ENCODE measurements at places on chromosomes 1 and 21.

- no peak for DNase-seq
These were observed 3.3 kb upstream of the KISS1 start for GRCh38 chr1:204199579-204199978.

GRCh38 chr1:84450910-84451309 lies 28.2 kb upstream of the RPF1 start:
- DNase-seq: no peak

DNA sequence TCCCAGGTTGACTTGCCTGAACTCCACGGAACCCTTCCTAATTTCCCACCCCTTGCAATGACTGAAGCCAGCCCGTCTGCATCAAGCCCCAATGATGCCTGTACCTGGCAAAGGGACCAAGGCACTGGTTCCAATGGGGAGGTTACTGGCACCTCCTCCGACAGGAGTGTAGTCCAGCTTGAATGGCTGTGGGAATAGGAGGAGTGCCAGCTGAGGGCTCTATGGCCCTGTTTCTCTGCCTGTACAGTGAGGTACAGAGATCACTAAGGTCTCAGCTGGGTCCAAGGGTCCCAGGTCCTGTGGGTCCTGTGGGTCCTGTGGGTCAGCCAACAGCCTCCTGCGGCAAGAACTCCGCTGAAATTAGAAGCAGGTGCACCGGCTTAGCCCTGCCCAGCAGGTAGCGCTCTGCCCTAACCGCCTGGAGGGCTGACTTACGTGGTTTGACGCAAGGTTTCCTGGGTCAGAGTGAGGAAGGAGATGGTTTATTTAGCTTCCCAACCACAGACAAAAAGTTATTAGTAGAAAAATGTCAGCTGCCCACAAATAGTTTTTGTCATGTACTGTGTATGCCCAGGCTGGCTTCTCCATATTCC lies 9.9 kb upstream of the SPRR4 start:
- no peak for DNase-seq

- DNase-seq: no peak
These were observed 940 bp upstream of the USF1 start for GRCh38 chr1:161046605-161047228.

- peak; percentile 78 for DNase-seq
These were observed 5.6 kb downstream of the CAMK2N1 start for GRCh38 chr1:20480243-20480944.

DNA sequence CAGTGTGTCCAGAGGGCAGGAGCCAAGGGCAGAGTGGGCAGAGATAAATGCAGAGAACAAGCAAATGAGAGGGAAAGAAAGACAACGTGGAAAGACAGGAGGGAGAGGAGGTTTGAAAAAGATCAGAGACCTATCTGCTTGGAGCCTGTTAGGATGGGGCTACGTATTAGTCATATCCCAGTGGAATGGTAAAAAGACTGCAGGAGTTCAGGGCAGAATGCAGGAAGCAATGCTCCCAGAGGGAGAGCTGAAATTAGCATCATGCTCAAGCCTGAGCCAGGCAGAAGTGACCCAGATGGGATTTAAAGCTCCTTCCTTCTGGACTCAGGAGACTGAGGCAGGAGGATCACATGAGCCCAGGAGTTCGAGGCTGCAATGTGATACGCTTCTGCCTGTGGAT lies 261.3 kb upstream of the CHRM3 start:
- no peak for DNase-seq

DNA sequence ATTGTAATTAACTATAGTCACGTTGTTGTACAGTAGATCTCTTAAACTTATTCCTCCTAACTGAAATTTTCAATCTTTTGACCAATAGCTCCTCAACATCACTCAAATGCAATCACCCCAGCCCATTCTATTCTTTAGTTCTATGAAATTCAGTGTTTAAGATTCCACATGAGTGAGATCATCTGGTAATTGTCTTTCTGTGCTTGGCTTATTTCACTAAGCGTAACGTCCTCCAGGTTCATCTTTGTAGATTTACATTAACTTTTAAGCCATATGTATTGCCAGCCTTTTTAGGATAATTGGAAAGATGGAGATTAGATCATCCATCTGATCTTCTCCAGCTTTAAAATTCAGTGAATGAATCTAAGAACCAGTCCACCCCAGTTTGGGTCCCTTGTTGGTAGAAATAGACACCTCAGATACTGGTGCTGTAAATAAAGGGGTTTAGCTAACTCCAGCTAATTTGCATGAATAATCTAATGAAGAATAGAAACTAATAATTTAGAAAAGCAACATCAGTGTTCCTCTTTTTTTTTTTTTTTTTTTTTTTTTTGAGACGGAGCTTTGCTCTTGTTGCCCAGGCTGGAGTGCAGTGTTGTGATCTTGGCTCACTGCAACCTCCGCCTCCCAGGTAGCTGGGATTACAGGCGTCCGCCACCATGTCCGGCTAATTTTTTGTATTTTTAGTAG lies 7.0 kb downstream of the S100A10 start:
- no peak for DNase-seq

DNA sequence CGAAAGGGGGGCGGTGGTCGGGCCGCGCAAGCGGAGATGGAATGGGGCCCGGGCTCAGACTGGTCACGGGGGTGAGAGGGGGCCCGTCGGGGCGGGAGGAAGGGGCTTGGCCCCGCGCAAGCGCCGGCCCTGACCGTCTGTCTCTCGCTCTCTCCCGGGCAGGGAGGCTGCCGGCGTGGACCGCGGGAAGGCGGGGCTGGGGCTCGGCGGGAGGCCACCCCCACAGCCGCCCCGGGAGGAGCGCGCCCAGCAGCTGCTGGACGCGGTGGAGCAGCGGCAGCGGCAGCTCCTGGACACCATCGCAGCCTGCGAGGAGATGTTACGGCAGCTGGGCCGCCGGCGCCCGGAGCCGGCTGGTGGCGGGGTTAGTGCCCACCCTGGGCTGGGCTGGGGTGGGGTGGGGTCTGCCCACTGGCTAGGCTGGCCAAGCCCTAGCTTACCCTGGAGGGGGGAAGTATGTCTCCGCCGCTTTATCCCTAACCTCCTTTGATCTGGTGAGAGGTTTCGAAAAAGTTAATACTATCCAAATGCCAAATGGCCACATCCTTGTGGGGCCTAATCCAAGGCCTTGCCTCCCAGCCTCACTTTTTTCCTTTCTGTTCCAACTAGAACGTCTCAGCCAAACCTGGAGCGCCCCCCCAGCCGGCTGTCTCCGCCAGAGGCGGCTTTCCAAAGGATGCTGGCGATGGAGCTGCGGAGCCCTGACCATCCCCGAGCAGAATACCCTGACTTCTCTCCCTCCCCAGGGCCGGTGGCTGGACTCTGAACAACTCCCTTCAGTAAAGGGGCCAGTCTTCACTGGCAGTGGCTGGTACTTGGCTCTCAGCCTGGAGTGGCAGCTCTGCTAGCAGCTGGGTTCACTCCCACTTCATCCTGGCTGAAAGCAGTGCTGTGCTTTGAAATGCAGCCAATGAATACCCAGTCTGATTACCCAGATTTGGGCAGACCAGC lies 636 bp upstream of the YRDC start:
- peak; percentile 85 for DNase-seq

Measured in substantia nigra (tissue), 51 donors.